Right renal cortex interstitium (tissue), 3 donors: ENCODE measurements at places on chromosomes 13 and 19. TPM values are rescaled to one million over a fixed set of nuclear protein-coding genes. Genes with fewer than 3 reads are reported as not detected.
A peak's percentile ranks its signal among the peaks of the same experiment; 100 is the strongest.

CIC gene
- polyA plus RNA-seq: 42.0 TPM

DNA sequence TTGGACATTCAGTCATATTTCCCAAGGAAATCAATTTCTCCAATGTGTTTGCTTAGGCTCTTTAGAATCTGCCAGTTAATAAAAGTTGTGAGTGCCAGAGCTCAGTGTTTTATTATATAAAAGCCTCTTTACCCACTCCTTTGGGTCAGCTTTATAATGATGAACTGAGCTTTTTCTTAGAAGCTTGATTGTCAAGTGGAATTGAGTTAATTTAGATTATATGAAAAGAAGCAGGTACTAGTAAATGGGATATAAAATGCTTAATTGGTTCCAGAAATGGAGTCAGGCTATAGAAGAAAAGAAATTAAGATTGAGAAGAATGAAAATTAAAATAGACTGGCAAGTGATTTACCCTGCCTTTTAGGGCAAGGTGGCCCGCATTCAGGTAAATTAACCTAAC, 363.2 kb downstream of the SLITRK6 start:
- no peak for DNase-seq

- no peak for DNase-seq
These were observed at the start of gene TMTC4 for GRCh38 chr13:100674572-100674871. Gene TMTC4 (minus strand): TSS chr13:100674795. CDS start chr13:100670362, 4,433 bp downstream.

DNA sequence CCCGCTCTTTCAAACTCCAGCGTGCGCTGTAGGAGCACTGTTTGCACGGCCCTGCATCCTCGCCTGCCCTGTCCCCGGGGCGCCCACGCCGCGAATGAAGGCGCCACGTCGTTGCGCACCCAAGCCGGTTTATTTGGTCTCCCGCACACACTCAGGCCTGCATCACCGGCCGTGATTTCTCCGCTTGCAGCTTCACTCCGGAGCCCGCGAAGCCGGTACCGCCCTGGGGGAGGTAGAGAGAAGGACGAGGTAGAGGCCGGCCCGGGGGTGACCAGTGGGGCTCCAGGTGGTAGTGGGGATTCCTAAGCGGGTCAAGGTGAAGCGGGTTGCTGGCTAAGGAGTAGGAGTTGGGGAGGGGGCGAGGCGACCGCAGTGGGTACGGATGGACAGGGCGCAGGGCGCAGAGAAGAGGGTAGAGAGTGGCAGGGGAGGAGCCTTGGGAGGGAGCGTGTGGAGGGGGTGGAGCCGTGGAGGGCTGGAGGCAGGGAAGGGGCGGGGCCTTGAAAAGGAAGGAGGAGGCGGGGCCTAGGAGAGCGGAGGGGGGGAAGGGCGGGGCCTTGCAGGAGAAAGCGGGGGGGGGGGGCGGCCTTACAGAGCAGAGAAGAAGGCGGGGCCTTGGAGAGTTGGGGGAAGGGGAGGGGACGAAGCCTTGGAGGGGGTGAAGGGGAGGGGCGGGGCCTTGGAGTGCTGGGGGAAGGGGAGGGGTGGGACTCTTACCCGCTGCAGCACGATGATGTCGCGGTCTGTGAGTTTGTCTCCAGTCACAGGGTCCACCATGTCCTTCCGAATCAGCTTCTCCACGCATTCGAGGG, 24.6 kb downstream of the NOSIP start:
- no peak for DNase-seq

DNA sequence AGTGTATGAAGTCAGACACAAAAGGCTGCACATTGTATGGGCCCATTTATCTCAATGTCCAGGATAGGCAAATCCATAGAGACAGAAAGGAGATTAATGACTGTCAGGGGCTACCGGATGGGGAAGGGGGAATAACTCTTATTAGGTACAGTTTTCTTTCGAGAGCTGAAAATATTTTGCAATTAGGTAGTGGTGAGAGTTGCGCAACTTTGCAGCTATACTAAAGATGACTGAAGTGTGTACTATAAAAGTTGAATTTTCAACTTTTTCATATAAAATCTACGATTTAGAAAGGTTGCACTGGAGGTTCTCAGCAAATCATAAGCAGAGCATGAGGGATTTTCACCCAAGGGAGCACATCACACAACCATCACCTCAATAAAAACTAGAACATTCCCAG, 16.1 kb upstream of the SLC15A1 start:
- no peak for DNase-seq

RNF17 gene
- 0.71 TPM for polyA plus RNA-seq

- DNase-seq: peak; percentile 98
These were observed at the start of gene ZNF66 for GRCh38 chr19:20776083-20777076. Gene ZNF66 (plus strand): TSS chr19:20776304. CDS start chr19:20776448, 144 bp downstream.

GRIN3B gene
- polyA plus RNA-seq: 0.37 TPM

ZNF773 gene
- 16.4 TPM for polyA plus RNA-seq

GRCh38 chr19:14149509-14149994, 13.2 kb upstream of the ASF1B start:
- DNase-seq: no peak

POU2F2 gene
- polyA plus RNA-seq: 0.72 TPM

TMEM59L gene
- 1.5 TPM for polyA plus RNA-seq

GRCh38 chr19:55484593-55485438, at the start of gene NAT14:
Gene NAT14 (plus strand): TSS chr19:55485188. CDS start chr19:55485709, 521 bp downstream.
- no peak for DNase-seq

DNA sequence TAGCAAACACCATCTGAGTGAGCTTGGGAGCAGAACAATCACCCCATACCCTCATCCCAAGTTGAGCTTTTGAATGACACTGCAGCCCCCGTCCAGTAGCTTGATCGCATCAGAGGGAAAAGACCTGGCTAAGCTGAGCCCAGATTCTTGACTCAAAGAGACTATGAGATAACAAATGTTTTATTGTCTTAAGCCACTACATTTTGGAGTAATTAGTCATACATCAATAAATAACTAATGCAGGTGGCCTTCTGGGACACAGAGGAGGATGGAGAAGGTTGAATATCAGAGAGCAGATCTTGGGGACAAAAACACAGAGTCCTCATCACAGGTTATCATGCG, 24.6 kb upstream of the IGSF23 start:
- no peak for DNase-seq

KLHL1 gene
- polyA plus RNA-seq: 1.1 TPM

DNA sequence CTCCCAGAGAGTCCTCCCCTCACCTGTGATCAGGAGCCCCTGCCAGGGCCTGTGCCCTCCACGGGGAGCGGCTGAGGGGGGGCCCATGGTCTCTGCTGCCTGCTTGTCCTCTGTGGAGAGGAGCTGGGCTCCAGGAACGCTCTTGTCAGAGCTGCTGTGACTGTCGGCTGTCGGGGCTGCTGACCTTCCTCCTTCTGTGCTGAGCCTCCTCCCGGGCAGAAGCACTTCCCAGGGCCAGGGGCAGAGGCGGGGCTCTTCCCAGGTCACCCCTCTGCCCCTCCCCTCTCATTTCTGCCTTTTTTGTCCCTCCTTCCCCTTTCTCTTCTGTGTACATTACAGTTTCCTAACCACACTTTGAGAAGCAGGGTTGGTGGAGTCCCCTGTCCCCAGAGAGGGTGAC, at the start of gene CEACAM4:
CEACAM4 (minus strand) TSS at position 198 of the 400 bp plus-strand sequence; CDS start at position 87, 111 bp downstream.
- no peak for DNase-seq
